Caudate nucleus (tissue), 63 donors: ENCODE measurements at places on chromosomes 12 and 14.

GRCh38 chr12:40663781-40664180 is 28.5 kb upstream of the CNTN1 start:
- no peak for DNase-seq

DNA sequence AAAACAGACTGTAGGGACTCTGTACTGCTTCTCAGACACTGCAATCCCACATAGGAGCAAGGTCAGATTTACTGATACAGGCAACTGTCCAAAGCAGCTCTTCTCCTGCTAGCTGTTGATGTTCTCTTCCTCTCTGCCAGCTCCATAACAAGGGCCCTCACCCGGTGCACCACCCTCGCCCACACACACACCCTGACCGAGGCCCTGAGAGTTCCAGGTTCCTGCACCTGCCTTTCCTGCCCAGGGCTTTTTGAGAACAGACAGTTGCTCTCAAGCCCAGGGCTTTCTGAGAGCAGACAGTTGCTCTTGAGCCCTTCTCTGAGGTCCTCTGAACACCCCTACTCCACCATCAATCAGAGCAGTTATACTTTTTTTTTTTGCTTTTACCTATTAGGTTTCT is 233.8 kb upstream of the GARIN6 start:
- DNase-seq: no peak

GRCh38 chr12:112368856-112369255 is 13.4 kb downstream of the HECTD4 start:
- DNase-seq: no peak

- no peak for DNase-seq
These were observed 514.0 kb downstream of the FUT8 start for GRCh38 chr14:65926504-65926903.

GRCh38 chr14:30085943-30086342 is 158.3 kb upstream of the PRKD1 start:
- DNase-seq: no peak

- DNase-seq: no peak
These were observed 12.4 kb downstream of the IL22 start for GRCh38 chr12:68240975-68241374.

GRCh38 chr12:49744363-49744885 is 3.1 kb downstream of the TMBIM6 start:
- no peak for DNase-seq

DNA sequence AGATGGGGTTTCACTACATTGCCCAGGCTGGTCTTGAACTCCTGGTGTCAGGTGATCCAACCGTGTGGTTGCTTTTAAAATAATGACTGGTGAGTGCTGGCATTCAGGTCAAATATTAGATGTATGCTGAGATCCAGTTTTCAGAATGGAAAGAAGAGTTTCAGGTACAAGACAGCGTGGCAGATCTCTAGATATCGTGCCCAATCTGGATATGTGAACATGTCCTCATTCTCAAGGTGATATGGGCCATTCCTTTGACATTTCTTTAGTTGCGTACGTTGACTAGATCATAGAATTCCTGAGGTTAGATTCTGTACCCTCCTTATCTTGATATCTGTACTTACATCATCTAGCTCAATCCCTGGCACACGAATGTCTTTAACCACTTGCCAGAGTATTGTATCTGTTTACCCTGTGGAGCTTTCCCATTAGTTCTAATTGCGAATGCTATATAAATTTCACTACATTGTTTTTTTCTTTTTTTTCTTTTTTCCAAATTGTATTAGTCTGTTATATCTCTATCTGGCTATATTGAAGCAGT is 80.2 kb downstream of the ANO6 start:
- DNase-seq: no peak

GRCh38 chr12:68368327-68368726 is 36.2 kb upstream of the MDM1 start:
- no peak for DNase-seq

DNA sequence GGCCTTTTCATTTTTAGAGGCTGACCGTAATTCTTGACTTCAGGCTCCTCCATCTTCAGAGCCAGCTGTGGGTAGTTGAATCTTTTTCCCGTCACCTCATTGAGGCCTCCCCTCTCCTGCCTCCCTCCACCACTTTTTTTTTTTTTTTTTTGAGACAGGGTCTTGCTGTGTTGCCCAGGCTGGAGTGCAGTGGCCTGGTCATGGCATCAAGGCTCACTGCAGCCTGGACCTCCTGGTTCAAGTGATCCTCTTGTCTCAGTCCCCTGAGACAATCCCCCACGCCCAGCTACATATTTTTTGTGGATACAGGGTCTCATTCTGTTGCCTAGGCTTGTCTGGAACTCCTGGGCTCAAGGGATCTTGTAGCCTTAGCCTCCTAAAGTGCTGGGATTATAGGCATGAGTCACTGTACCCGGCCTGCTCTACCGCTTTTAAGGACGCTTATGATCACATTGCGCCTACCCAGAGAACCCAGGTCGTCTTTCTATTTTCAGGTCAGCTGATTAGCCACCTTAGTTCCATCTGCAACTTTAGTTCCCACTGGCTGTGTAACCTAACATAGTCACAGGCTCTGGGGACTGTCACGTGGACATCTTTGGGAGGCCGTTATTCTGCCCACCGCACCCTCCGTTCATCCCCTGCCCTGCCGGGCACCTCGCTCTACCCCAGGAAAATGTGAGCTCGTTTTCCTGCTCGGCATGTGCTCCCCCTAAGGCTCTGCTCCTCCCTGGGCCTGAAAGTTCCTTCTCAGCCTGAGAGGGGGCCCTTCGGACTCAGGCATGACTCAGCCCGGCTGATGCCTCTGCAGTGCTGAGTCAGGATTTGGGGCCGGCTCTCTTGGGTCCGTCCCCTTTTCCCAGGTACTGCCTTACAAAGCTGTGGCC is 13.4 kb downstream of the TNFAIP2 start:
- no peak for DNase-seq

- no peak for DNase-seq
These were observed 188.6 kb downstream of the EGLN3 start for GRCh38 chr14:33762161-33762851.

GRCh38 chr12:62618319-62618718 is 151.7 kb downstream of the MON2 start:
- DNase-seq: no peak

DNA sequence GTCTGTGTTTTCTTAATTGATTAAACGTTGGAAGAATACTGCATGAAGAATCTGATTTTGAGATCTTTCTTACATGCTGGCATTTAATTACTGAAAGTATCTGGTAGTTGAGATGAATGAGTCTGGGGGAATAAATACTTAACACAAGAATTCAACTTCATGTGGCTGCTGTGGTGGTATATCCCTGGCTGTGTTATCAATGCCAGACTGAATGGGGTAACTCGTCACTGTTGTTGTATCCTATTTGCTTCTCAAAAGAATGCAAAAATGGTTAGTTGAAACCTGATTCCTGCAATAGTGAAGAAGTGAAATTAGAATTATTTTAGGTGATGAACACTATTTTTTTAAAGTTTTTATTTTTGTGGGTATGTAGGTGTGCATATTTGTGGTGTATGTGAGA is 72.5 kb downstream of the HMGA2 start:
- no peak for DNase-seq

- DNase-seq: no peak
These were observed 84.8 kb downstream of the EEA1 start for GRCh38 chr12:92844151-92844763.

- DNase-seq: no peak
These were observed 13.0 kb upstream of the RIOX1 start for GRCh38 chr14:73477618-73478266.

DNA sequence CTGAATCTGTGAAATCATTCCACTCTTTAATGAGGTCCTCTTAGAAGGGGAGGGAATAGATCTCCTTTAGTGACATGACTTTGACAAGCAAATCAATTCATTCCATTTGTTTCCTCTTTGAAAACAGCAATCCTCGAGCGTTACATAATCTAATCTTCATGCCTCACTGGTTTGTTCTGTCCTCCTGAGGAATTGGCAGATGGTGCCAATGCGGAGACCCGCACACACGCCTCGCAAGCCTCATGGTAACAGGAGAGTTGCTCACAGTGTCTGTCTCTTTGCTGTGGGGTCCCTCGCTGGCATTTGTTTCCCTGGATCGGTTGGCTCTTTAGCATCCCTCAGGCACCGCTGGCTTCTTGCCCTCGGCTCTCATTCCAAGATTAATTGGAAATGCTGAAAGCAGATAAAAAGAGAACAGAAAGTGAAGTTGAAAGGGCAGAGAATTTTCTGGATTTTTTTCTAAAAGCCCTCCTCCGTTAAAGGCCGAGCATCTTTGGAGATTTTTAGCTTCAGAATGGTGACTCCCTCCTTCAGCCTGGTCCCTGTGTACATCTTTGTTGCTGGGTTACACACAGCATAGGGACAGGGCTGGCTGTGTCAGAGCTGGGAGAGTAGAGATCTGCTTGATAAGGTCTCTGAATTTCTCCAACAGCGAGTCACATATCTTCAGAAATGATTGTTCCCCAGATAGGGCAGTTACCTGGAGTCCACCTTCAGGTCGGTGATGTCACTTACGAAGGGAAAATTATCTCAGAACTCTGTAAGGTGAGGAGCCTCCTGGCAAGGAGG is 10.1 kb upstream of the CABP1 start:
- no peak for DNase-seq

DNA sequence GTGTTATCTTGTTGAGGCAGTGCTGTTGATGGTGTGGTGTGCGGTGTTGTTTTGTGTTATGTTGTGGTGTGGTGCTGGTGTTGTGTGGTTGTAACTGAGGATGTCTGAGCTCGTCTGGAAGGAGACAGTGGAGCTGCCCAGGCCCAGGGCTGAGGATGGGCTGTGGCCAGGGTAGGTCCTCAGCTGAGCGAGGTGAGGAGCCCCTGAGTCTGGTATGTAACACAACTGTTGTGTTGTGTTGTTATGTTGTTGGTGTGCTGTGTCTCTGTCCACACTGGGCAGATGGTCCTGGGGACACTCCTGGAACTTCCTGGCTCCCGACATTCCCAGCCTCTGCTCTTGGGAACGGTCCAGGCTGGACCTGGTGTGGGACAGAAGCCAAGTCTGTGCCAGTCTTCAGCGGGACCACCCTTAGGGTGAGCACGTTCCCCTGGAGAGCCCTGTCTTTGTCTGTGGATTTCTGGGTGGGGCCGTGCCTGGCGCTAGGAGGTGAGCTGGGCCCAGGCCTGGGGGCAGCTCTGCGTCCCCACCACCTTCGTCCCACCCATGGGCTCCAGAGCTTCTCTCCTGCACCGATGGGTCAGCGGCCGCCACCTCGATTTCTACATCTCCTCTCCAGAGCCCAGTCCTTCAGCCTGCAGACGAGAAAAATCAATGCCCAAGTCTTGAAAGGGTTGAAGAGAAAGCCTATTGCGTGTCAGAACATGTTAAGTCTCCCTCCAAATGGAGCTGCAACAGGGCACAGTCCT is 27.4 kb upstream of the SFSWAP start:
- no peak for DNase-seq

GRCh38 chr14:61151251-61151650 is 129.9 kb downstream of the TMEM30B start:
- DNase-seq: no peak
